Mammary epithelial cell (primary cell): ENCODE measurements at places on chromosomes 2 and 18. TPM values are rescaled to one million over a fixed set of nuclear protein-coding genes. Genes with fewer than 3 reads are reported as not detected.
A peak's percentile ranks its signal among the peaks of the same experiment; 100 is the strongest.

GRCh38 chr2:222782201-222782730 is 78.6 kb upstream of the ACSL3 start:
- DNase-seq, result no peak

DNA sequence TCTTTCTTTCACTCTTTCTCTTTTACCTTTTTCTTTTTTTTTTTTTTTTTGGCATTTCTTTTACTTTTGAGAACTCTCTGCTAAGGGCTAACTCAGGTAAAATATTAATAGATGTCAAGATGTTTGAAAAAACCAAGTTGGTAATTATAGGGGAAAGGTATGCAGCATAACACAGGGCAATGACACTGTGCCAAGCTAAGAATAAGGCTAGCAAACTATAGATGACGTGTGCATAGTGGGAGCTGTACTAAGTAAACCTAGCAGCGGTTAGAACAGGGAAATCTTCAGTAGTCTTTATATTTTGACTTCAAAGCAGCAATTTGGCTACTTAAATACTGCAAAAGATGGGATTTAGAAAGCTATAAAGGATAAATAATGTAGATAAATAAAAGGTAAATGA is 415.4 kb upstream of the RGPD4 start:
- no peak for DNase-seq

DNA sequence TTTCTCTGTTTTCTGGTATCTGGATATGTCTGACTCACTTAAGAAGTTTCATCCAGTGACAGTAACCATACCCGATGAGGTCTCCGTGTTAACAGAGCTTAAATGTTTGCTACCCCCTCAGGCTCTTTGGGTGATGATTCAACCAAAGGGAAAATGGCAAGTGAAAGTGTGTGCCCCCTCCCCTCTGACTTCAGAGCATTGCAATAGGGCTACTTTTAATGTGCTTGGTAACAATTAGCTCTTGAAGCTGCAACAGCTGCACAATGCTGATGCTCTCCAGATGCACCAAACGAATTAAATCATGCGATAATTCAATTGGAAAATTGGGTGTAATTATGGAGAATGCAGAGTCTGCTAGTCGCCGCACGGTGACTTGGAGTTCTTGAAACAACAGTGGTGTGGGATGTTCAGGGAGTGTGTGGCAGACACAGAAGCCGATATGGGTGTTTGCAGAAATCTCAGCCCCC is 270.7 kb downstream of the ALK start:
- DNase-seq, result peak; percentile 32

- DNase-seq, result no peak
Measured at GRCh38 chr18:33838054-33838453, 260.0 kb downstream of the ASXL3 start.

- DNase-seq, result no peak
Measured at GRCh38 chr2:1477196-1478040, 64.2 kb downstream of the TPO start.

GRCh38 chr2:231622963-231623362 is 30.3 kb downstream of the TEX44 start:
- DNase-seq, result no peak

DNA sequence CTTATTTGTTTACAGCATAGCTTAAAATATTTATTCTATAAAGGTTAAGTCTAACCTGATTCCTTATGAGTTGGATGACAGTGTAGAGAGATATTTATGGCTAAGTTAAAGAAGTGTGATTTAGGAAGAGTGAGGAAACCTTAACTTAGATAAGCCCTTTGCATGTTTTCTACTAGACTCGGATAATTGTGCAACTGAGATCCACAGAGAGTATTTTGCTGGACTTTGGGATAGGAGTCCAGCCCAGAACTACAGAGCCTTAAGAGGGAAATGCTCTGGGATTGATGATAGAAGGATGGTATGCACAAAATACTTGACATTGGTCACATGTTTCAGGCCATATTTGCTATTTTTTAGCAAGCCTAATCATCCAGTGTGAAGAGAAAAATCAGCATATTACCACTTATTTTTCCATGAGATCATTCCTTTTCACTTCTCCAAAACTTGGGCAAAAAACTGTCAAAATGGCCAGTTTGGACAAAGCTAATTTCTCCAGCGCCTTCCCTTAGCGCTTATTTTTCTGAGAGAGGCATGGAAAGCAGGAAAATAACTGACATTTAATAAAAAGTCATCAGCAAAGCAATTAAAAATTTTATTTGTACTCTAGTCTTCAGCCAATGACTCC is 3.1 kb downstream of the CD28 start:
- DNase-seq, result no peak

- DNase-seq, result no peak
Measured at GRCh38 chr18:77151033-77151771, 18.6 kb upstream of the MBP start.

GRCh38 chr2:233081232-233081730 is 21.1 kb downstream of the INPP5D start:
- no peak for DNase-seq

- no peak for DNase-seq
Measured at GRCh38 chr2:20303966-20304365, 46.7 kb downstream of the PUM2 start.

- DNase-seq, result peak; percentile 30
Measured at GRCh38 chr2:219765231-219765911, 137.9 kb downstream of the SLC4A3 start.

Gene PKDCC
- not detected in 2 replicates for total RNA-seq

Gene GPBAR1
- 0.83 TPM for total RNA-seq
